Dermis microvascular lymphatic vessel endothelial cell (primary cell): ENCODE measurements at places on chromosomes 16 and 17. TPM values are rescaled to one million over a fixed set of nuclear protein-coding genes. Genes with fewer than 3 reads are reported as not detected.

DNA sequence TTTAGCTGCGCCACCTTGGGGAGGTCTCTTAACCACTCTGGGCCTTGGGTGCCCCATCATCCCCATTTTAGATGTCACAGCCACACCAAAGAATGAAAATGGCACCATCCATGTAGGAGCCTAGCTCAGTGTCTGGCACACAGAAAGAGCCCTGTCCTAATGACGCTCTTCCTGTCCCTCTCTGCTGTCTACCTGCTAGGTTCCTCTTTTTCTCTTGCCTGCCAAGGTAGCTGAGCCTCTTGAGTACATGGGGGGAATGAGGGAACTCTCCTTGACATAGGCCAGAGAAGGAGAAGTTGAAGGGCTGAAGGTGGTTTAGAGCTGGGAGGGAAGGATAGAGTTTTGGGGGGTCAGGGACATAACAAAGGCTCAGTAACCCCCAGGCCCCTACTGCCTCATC, 1.8 kb downstream of the RUNDC3A start:
- no peak for DNase-seq

DNA sequence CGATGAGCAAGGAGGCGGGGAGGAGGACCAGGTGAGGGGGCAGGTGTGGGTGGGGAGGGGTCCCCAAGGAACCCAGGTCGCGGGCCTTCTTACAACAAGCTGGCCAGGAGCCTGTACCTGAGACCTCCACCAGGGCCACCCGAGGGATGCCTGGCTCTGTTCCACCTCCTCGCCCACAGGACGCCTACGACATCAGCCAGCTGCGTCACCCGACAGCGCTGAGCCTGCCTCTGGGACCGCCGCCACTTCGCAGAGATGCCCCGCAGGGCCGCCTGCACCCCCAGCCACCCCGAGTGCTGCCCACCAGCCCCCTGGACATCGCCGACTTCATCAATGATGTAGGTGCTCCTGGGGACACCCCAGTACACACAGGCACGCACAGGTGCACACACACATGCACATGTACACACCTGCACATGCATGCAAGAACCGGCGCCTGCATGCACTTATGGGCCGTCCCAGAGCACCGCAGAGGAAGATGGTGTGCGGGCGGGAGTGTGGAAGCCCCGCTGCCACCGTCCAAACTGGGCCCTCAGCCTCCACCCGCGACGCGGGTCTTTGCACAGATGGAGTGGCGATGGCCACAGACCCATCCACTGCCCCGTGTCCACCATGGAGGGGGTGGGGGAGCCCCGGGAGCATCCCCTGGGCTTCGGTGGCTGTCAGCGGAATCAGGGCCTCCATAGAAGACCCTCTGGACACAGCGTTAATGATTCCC, 6.6 kb downstream of the SLC22A31 start:
- no peak for DNase-seq

Gene SLFN11
- 54.1 and 55.7 TPM in 2 replicates for total RNA-seq

Gene CCL13
- total RNA-seq = not detected in 2 replicates

GRCh38 chr16:4401094-4401501, 15.3 kb downstream of the CORO7 start:
- no peak for DNase-seq

GRCh38 chr17:74671031-74671771, 41.5 kb downstream of the CD300LF start:
- DNase-seq = peak; percentile 83

Gene USP36
- 7.8 and 18.2 TPM in 2 replicates for total RNA-seq

DNA sequence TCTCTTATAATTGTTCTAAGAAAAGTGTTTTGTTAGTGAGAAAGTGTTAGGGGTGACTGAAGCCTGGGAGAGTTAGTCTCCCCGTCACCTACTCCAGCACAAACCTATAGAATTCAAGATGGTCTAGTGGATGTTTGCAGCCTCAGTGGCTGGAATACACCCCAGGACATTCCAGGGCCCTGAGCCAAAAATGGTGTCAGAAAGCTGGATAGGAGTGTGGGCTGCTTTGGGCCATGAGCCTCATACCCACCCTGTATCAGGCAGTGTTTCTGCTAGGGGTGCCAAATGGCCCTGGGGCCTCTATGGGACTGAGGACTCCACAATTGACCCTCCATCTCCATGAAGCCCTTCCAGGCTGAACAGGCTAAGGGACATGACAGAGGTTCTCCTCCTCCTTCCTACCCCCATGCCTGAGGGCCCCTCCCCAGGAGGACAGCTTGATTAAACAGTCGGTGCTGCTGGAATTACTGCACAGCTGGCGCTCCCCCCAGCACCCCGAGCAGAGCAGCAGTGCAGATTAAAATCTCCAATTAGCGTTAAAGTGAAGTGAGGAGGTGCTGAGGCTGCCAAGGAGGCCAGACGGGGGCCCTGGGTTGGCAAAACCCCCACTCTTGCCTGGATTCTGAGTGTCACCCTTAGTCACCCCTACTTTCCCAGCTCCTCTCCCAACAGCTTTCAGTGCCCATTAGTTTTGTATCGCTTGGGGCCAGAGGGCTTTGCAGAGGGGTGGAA, 59.1 kb downstream of the NEUROD2 start:
- DNase-seq = no peak

DNA sequence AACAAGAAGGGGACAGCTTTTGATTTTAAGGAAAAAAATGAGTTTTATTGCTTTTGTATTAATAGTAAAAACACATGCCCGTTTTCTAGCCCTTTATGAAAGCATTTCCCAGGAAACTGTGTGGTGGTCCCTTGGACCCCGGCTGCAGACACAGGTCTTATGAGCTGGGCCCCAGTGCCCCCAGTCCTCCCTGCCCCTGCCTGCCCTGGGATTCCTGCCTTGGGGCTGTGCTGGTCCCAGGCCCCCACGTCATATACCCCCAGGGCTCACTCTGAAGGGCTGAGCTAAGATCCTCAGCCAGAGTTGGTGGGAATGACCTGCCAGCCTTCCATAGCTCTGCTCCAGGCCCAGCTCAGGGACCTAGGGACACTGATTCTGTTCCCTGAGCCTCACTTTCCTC, 30.8 kb downstream of the GINS2 start:
- no peak for DNase-seq

Gene ALDOC
- 30.7 and 31.7 TPM in 2 replicates for total RNA-seq

Gene DHRS7C
- not detected in 2 replicates for total RNA-seq

DNA sequence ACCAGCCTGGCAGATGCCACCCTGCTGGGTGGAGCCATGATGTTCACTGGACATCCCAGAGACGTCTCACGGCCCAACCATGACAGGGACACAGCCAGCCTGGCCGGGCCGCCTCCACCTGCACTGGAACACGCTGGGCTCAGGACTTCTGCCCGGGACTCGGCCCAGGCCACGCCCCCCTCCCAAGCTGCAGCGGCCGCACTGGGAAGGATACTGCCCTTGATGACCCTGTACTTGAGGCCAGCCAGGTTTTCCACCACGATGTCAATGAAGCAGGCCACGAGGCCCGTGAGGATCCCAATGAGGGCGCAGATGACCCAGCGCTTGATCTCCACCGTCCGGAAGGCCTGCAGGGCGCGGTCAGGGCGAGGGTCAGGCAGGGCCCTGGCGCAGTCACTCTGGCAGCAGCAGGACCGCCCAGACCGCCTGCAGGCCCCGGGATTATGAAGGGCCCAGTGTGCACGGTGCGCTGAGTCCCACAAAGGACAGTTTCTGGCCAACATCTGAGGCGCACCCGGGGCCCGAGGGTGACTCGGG, 14.2 kb downstream of the CLCN7 start:
- no peak for DNase-seq

DNA sequence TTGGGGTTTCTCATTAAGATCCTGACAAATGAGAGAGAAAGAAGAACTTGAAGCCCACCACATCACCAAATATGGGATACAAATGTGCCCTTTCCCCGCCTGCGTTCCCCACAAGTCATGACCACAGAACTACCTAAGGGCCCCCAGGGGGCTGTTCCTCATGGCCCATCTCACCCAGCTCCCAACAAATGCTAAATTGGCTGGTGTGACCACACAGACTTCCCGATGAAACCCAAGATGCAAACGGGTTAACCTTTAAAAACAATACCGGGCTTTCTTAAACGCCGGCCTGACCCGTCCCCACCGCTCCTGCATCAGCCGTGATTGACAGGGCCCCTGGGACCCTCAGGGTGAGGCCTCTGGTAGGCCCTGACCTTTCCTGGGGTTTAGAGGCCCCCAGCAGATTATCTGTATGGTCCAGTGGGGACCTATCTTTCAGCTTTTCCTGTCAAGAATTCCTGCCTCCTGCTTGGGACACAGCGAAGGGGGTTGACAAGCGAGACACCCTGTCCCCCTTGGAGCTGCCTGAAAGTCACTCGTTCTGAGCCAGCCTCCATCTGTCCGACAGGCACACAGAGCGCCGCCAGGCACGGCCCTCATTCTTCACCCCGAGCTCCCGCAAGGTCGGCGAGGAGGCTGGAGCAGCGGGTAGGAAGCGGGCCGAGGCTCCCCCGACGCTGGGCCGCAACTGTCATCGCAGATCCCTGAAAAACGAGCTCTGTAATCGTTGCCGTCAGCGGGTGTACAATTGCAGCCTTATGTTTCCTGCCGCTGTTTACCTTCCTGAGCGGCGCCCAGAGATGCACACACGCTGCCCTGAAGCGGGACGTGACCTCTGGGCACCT, 300.1 kb downstream of the FOXL1 start:
- DNase-seq = peak; percentile 80

Gene YPEL2
- total RNA-seq = 54.6 and 60.8 TPM in 2 replicates

DNA sequence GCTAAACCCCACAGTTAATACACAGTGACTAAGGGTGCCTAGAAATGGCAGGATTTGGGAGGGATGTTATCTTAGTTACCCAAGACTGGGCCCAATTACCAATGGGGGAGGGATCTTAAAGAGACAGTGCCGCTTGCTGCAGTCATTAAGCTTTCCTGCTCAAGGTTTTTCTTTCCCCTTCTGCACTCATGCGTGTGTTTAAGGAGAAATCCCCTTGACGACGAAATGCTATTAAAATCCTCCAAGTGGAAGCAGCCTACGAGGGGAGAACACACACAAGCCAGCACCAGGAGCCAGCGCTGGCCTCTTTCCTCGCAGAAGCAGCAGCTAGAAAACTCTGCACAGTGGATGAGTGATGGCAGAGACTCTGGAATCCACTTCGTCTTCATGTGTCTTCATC, 22.0 kb downstream of the SALL1 start:
- no peak for DNase-seq

DNA sequence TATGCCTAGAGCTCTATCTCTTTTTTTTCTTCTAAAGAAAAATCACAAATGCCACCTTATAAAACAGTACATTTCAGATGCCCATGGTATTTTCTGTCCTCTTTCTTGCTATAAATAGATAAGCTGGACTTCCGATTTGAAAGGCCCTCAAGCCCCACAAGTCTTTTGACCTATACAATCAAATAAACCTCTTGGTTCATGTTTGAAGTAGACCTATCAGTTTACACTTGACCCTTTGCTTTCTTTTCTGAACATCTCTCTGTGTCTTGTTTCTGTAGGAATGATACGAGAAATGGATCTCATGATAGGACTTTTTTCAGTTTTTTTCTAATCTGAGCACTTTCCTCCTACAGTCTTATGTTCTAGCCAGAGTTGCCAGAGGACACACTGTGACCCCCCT, 327.2 kb downstream of the SOX9 start:
- DNase-seq = no peak

- no peak for DNase-seq
Observed at GRCh38 chr17:17147821-17148220, 58.3 kb downstream of the PLD6 start.

DNA sequence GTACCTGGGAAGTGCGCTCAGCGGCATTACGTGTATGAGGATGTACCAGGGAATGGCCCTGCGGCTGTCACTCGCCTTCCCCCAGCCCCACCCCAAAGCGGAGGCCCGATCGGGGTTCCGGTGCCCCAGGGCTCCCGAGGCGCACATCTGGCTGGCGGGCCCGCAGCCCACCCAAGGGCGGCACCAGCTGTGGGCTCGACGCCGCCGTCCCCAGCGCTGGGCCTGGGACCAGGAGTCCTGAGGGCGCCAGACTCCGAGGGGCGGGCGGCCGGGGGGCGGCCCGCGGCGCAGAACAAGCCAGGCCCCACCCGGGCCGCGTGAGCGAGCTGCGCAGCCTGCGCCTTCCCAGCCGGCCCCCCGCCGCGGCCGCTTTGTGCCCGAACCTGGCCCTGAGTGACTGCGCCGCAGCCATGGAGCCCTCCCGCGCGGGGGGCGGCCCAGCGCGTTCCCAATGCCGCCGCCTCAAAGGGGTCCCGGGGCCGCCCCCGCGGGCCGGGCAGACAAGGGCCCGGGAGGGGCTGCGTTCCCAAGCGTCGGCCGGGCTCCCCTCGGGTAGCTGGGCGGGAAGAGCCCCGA, 17.4 kb downstream of the ZNF423 start:
- DNase-seq = no peak

GRCh38 chr17:19659366-19660177, 11.0 kb downstream of the ALDH3A2 start:
- DNase-seq = no peak

GRCh38 chr16:2079991-2080390, 32.2 kb downstream of the TSC2 start:
- no peak for DNase-seq

Gene WFIKKN2
- total RNA-seq = under 0.01 TPM in 1 of 2 replicates, not detected in the other

DNA sequence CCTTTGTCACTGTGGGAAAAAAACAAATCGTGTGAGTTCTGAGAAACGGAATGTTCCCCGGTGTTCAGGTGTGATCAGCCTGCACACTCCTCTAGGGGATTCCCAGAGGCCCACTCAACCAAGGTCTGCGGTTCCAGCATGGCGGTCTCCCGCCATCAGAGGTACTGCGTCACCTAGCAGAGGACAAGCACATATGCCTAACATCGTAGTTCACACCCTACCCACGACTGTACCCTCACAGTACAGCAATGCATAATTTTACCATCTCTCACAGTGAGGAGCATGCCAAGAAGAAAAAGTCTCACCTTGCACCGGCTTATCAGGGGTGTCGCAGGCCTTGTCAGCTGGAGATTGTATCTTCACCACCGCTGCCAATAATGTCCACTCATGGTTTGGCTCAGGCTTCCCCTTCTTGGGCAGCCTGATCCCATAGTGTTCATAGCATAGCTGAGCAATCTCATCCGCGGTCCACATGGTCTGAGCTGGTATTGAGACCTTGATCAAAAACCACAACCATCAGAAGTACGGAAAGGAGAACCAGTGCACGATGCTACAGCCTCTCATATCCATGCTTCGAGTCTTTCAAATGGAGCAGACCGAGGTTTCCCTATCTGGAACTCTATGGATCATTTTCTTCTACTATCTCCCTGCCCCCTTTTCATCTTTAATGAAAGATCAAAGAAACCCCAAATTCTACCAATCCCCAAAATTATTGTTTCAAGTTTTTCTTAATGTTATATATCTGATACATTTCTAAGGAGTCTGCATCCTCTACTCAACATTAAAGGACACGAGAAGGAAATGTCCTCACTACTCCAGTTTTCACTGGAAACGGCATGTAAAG, 2.5 kb downstream of the ADAT1 start:
- no peak for DNase-seq

Gene TBC1D16
- 29.1 and 64.5 TPM in 2 replicates for total RNA-seq

Gene KRTAP3-1
- not detected in 2 replicates for total RNA-seq

- no peak for DNase-seq
Observed at GRCh38 chr17:16973760-16974540, 2.0 kb upstream of the TNFRSF13B start.
